Astrocyte of the spinal cord (primary cell): ENCODE measurements at places on chromosomes 2 and 18.
A peak's percentile ranks its signal among the peaks of the same experiment; 100 is the strongest.

- no peak for DNase-seq
These were observed 296.4 kb downstream of the CYP26B1 start for GRCh38 chr2:71851094-71851750.

DNA sequence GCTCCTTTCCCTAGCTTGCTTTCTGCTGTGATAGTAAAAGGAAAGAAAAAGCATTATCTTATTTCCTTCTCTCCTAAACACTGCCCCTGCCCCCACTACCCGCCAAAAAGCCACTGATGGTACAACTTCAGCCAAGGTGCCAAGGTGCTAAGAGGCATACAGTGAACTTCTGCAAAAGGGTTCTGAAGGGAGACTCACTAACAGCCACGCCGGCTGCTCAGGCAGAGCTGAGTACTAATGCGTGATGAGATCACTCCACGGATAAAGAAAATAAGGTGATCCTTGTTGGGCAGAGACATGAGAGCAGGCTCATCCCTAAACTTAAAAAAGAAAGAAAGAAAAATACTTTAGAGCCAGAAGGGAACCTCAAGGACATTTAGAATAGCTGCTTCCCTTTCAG is 60.5 kb upstream of the PXDN start:
- no peak for DNase-seq

GRCh38 chr2:160911258-160911657 is 249.0 kb upstream of the TANK start:
- peak; percentile 20 for DNase-seq

GRCh38 chr2:69291004-69291650 is 95.9 kb downstream of the GFPT1 start:
- peak; percentile 82 for DNase-seq

DNA sequence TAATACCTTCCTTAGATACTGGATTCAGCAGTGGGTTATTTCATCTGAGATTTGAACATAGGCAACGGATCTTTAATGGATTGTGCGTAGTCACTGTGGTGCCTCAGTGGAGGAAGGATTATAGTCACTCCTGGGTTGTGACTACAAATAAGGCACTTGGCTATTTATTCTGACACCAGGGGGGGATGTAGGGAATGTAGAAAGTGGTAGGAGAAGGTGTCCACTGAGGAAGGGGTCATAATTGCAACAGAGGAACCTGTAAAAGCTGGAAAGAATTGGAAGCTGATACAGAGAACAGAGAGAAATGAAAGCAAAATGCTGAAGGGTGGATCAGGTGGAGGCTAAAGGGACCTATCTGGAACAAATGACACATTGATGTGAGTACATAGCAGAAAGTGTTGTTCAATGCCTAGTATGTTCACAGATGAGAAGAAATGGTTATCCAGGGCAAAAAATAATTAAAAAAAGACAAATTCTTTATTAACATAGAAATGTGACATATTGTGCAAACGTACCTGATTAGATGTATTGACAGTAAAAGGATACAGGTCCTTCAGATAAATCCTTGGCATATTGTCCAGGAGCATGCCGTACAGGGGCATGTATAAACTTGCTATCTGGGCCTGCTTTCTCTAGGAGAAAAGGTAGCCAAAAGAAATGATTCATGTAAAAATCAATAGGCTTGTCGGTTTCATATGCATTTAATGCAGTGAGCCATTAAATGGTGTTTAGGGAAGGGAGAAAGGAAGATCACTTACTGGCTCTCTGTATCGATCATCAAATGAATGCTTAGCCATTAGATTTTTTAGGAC is 91.2 kb upstream of the CCDC195 start:
- DNase-seq = no peak

GRCh38 chr18:506264-506663 is 5.8 kb upstream of the COLEC12 start:
- DNase-seq = no peak

DNA sequence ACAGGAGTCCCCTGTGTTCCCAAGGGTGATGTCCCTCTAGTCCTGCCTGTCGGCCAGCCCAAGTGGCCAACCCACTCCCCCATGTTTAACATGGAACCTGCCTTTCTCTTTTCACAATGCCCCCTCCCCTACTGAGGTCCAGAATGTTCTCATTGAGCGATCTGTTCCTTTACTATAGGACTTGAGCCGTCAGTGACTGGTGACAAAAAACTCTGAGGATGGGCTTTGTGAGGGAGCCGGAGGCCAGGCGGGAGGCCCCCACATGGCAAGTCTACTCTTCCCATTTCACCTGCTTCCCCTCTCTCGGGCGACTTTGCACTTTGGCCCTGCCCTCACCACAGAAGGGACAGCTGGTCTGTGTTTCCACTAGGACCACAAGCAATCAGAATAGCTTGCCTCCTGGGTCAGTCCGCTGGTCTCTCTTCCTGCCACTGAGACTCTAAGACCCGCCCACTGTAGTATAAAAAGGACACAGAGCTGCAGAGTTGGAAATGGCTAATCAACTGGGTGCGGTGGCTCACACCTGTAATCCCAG is 146.5 kb upstream of the RAB12 start:
- no peak for DNase-seq

- peak; percentile 78 for DNase-seq
These were observed 1.2 kb downstream of the RTKN start for GRCh38 chr2:74440378-74441169.

- no peak for DNase-seq
These were observed 3.7 kb downstream of the ANKRD23 start for GRCh38 chr2:96839875-96840850.

DNA sequence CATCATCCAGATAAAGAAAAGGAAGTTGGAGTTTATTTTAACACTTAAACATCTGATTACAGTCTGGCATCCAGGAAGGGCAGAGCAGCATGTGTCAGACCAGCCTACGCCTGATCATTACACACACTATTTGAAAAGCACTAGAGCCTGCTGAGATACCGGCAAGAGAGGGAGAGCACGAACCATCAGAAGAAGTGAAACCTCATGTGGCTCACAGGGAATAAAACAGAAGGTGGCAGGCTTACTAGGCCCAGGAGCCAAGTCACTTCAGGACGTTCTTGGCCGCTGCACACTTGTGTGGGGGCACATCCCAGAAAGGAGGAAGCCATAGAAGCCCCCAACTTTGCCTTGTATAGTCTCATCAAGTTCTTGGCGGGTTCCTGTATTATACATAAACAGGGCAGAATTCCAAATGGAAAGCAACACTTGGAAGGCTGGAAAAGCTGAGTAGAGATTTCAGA is 105.5 kb downstream of the UGGT1 start:
- DNase-seq = peak; percentile 37

DNA sequence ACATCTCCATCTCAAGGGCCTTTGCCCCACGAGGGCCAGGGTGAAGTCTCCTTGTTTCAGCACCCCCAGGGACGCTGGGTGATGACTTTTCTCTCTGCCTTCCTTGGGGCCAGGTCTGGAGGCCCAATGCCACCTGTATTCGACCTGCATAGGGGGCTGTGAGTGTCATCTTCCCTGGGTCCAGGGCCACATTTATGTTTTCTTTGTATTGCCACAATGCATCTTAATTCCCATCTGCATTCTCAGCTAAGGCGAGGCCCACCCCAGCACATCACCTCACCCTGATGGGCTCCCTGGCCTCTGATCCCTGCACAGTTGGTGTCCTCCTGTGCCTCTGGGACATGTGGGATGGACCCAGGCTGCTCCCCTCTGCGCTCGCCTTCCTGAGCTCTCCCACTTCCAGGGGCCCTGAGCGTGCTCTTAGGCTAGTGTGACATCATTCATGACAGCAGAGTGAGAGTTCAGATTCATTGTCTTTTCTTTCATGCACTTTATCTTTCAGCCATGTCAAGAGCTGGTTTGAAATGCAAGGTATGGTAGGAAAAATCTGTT is 122.0 kb upstream of the COPS8 start:
- DNase-seq = no peak

GRCh38 chr2:98816281-98816680 is 85.3 kb upstream of the MGAT4A start:
- DNase-seq = no peak

DNA sequence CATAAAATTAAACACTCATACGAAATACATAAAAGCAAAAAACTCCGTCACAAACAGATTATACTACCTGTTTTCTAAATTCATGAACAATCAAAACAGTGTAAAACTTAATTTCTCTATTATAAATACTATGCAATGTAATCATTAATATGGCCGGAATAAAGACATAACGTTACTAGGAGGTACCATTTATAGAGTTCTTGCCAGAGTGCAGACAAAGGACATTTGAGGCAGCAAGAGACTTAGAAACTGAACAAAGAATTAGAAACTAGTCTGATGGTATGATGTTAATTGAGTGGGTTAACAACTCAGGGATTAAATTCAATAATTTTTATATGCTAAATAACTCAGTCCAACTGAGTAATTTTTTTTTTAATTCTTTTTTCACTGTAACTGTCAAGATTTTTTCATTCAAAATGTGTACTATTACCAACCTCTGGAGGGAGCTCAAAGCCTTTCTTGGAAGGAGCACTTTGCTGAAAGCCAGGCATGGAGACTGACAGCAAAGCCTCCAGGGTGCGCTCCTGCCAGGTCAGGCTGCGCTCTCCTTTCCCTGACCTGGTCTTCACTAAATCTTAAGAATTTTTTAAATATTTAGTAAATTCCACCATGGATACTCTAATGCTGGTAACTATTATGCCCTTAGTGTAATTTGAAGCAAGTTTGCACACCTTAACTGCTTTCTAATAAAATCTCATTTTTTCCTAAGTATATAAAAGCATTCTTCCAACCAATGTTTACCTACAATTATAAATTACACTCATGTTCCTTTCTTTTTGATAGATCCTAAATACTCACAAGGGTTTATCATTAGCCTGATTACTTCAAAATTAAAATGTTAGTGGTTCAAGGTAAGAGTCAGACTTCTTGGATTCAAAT is 34.1 kb downstream of the WDR35 start:
- peak; percentile 75 for DNase-seq

DNA sequence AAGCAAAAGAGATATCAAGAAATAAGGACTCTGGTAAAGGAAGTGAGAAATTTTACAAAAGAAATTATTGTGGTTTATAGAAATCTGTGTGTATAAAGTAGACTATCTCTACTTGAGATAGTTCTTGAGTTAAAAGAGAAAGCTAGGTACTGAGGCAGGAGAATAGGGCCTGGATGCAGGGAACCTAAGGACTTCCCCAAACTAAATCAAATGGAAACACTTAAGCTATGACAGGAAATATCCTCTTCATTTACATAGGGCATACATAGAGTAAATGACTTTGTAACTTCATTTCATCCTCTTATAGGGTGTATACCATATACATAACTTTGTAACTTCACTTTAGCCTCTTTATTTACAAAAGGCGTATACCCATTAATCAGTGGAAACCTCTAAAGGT is 219.2 kb upstream of the RGPD4 start:
- DNase-seq = no peak

GRCh38 chr2:219724628-219725027 is 97.2 kb downstream of the SLC4A3 start:
- no peak for DNase-seq

DNA sequence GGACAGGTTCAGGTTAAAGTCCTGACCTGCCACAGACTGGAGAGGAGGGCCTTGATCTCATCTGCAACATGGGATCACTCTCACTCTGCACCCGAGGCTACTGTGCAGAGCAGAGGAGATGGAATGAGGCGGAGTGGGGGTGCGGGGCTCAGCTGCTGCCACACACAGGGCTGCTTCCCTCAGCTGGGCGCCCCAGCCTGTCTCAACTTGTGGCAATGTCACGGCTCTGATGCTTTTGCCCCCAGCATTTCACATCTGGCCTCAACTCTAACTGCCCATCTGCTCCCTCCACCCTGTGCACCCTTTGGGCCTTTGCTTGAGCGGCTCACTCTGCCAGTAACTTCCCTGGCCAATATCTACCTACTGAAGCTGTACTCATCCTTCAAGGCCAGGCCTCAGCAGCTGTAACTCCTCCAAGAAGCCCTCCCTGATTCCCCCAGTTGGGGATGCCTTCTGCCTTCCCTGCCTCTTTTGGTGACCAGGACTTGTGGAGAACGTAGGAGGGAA is 70.3 kb downstream of the POLR1A start:
- DNase-seq = no peak

GRCh38 chr2:66579186-66580126 is 144.5 kb downstream of the MEIS1 start:
- DNase-seq = peak; percentile 22

GRCh38 chr2:172889768-172890430 is 154.3 kb downstream of the RAPGEF4 start:
- DNase-seq = no peak

DNA sequence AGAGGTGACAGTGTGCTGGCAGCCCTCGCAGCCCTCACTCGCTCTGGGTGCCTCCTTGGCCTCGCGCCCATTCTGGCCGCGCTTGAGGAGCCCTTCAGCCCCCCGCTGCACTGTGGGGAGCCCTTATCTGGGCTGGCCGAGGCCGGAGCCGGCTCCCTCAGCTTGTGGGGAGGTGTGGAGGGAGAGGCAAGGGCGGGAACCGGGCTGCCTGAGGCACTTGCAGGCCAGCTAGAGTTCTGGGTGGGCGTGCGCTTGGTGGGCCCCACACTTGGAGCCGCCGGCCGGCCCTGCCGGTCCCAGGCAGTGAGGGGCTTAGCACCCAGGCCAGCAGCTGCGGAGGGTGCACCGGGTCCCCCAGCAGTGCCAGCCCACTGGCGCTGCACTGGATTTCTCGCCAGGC is 1480.9 kb upstream of the SLC39A10 start:
- no peak for DNase-seq

DNA sequence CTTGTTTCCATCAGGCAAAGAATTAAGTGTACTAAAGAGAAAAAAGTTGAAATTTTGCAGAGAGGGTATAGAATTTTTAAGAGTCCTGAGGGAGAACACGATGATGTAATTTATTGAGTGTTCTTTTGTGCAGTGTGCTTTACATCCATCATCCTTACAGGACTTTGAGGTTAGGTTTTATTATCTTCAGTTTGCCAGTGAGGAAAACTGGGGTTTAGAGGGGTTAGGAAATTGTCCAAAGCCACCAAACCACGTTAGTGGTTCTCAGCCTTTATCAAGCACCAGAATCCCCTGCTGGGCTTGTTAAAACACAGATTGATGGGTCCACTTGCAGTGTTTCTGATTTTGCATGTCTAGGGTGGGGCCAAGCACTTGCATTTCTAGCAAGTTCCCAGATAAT is 277.5 kb downstream of the KCNS3 start:
- no peak for DNase-seq

DNA sequence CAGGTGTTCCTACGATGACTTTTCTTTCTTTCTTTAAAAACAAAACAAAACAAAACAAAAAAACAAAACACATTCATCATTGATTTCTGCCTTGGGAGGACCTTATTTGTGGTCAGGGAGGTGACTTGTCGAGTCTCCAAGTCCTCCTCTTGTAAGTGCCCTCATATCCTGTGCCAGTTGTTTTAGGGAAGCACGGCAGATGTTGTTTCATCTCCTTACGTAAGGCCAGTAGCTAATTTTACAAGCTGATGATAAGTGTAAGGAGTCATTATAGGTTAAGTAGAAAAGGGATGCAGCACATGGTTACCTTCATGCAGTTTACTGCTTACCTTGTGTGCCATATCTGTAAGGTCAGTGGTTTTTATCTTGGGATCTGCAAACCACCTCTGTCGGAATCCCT is 52.2 kb downstream of the MRPS9 start:
- DNase-seq = no peak
